Kidney (tissue), 22 donors: ENCODE measurements at places on chromosomes 5 and 9.

DNA sequence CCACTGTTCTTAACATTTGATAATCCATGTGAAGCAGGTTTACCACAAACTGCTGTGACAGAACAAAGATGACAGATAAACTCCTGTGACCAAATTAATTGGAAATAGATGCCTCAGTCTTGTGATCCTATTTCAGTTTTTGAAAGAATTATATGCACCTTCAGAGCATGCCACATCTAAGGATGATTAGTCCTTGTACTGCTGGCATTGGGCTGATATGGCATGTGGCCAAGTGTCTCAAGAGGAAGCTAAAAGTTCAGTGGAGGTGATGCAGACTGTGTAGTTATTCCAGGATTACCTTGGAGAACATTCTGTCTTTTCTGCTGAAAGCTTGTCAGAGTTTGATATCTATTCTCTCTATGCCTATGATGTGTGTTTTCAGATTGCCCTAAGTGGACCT is 314.4 kb upstream of the EFNA5 start:
- no peak for DNase-seq

DNA sequence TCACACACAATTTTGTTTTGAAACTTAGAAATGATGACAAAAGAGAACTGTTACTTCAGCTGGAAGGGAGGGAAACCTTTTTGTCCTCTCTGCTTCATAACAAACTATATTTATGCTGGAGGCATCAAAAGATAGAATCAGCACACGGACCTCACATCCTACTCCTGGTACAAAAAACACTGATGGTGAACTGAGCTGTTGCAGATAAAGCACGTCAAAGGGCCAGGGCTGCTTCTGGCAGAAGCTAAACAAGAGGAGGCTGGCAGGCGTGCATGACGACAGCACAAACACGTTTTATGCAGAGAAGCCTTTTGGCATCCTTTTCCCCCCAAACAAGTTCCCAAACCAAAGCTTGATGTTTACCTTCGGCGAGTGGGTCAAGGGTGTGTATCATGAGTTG is 169.6 kb downstream of the SLC24A2 start:
- DNase-seq = no peak

DNA sequence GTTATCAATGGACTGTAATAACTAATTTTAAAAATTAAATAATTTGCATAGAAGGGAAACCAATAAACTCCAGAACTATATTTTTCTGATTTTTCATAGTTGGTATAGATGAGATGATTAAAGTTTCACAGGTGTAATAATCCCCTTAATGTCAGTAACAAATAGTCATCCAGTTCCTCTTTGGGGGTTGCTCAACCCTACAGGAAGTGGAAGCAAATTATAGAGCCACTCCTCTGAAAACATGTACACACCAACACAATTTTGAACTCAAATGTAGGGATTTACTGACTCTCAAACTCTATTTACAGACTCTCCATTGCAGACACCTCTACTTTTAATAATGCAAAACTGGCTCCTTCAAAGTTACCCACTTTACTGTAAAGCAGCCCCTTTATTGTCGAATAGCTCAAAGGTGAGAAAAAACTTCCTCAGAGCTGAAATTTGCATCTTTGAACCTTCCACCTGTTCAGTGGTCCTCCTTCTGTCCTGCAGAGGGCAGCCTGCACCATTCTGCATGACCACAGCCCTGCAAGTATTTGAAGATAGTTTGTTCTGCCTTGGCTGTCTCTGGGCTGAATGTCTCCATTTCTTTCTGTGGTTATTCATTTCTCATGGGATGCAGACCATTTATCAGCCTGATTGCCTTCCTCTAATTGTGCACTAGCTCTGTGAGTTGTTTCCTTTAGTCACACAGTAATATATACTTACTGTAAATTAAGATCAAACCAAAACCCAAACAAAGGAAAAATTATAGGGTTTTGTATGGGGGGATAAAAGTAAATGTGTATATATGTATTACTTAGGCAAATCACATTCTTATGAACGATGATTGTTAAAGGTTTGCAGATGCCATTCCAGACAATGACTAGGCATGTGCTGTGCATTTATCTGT is 383.2 kb upstream of the SGCD start:
- DNase-seq = peak; percentile 69

DNA sequence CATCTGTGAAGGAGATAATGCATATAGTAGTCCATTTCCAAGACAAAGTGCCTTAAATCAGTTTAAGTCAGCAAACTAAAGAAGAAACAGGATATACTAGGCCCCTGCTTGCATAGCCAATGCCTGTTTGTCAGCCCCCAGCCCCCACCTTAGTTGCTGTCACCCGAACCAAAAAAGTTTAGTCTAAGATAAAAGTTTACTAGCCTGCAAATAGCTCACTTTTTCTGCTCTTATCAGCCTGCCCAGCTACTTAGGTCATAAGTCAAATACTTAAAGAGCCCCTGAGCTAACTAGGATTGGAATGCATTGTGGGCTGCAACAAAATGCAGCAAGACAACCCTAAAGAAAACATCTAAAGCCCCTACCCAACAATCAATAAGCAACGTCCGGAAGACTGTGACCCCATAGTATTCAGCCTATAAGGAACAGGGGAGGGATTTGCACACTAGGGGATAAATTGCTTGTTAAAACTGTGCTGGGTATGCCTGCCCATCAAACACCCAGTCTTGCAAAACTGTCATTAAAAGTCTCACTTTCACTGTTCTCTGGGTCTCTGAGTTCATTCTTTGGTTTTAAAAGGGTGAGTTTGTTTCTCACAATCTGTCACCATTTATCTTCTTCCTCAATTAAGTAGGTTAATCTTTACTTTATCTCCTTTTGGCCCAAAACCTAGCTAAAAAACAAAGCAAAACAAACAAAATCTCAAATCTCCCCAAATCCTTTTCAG is 92.4 kb upstream of the CEP78 start:
- no peak for DNase-seq

GRCh38 chr5:80781356-80781755 is 126.6 kb upstream of the DHFR start:
- DNase-seq = no peak

- DNase-seq = no peak
Observed at GRCh38 chr5:28190011-28190410, 1151.6 kb upstream of the CDH9 start.

- DNase-seq = no peak
Observed at GRCh38 chr5:150044329-150044681, 42.0 kb downstream of the CSF1R start.

GRCh38 chr9:111029260-111029659 is 9.0 kb downstream of the LPAR1 start:
- no peak for DNase-seq

DNA sequence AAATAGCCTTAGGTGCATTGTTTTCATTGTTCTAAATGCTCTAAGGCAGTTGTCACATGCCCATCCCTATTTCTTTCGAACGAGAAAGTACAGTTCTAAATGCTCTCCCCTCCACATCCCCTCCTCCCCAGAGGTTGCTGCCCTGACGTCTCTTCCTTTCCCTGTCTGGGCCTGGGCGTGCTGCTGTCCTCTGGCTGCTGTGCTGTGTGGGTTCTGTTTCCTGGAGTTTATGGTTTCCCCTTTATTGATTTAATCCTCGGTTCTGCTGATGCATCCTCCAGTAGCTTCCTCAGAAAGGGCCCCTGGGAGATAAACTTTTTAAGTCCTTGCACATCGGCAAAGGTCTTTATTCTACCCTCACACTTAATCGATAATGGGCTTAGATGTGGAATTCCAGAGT is 48.8 kb downstream of the MVB12B start:
- DNase-seq = peak; percentile 56

DNA sequence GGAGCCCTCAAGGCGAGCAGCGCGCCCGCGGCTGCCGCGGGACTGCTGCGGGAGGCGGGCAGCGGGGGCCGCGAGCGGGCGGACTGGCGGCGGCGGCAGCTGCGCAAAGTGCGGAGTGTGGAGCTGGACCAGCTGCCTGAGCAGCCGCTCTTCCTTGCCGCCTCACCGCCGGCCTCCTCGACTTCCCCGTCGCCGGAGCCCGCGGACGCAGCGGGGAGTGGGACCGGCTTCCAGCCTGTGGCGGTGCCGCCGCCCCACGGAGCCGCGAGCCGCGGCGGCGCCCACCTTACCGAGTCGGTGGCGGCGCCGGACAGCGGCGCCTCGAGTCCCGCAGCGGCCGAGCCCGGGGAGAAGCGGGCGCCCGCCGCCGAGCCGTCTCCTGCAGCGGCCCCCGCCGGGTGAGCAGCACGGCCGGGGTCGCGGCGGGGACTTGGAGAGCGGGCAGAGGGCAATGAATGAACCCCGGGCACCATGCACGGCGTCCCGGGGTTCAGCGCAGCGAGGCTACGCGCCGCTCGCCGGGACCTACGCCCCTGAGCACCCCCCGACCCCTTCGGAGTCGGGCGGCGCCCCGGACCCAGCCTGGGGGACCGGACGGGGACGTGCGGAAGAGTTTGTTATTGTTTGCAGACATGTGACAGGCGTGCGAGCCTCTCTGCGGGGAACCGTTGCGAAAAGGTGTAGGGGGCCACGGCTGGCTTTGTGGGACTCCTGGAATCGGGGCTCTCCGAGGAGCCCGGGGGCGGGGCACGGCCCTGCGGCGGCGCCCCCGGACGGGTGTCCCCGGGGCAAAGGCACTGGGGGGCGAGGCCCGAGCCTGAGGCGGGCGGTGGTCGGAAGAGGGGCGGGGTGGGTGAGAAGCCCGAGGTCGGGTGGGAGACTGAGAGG is 553 bp downstream of the MAP3K1 start:
- peak; percentile 60 for DNase-seq
